SIG-M5 (cell line): ENCODE measurements at places on chromosomes 2 and 18.

DNA sequence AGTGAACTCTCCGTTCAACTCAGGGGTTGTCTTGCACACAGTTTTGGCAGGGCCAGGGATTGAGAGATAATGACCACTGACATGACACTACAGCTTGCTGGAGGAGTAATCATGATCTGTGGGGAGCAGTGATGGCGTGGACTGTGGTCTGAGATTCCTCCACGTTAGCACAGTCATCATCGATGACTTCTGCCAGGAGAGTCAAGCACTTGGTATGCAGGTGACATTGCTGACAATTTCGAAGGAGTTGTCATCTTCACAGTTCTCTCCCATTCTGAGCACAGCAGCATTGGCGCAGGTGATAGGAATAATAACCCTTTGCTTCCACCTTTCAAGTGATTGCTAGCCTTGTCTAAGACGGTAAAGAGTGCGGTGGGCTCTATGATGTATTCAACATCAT, 79.8 kb downstream of the SGPP2 start:
- DNase-seq: no peak

DNA sequence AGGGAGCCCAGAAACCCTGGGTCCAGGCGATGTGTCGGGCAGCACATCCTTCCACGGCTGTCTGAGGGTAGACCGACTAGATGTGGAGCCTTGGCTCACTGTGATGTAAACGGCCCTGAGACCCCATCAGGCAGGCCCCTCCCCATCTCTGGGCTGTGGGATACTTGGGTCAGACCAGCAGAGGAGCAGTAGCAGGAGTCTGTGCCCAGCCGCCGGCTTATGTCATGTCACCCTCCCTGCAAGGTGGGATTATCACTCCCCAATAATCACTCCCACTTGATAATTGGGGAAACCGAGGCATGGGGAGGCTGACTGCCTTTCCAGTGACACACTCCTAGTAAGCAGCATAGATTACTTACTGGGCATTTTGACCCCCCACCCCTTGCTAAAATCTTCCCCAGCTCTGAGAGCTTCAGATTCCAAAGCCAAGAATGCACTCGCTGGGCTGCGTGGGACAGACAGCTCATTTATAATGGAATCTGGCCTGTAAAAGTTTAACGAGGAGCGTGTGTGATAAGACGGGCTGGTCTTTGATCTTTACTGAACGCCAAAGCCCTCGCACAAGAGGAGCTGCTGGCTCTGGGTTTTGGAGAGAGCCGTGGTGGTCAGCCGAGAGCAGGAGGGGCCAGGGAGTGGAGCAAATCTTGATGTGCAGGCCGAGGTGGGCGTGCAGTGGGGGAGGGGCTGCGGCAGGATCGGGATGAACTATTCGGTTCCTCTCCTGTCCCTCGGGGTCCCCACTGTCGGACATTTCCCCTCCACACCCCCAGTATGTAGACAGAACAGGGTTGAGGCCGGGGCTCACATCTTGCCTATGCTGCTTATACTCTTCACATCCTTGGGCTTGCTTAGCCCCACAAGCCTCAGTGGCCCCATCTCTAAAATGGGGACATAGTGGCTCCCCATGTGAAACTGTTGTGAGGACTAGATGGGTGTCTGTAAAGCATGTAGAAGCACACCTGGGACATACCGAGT, 200.0 kb downstream of the GLI2 start:
- DNase-seq: no peak

DNA sequence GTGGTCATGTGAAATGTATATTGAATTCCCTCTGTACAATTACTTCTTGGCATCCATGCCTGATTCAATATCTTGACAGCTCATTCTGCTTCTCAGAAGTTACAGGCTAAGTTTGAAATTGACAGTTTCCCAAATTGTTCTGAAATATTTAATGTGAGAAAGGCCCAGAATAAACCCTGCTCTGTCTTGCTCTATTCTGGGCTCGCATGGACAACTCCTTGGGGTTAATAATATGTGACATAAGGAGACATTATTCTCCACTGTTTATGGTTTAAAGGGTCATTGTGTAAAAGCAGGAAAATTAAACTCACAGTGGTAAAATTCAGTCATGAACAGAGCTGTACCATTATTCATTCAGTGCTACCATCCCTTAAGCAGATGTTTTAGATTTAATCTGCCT, 160.7 kb upstream of the CNTNAP5 start:
- no peak for DNase-seq

GRCh38 chr2:160474319-160474645, 19.3 kb downstream of the RBMS1 start:
- DNase-seq: no peak

DNA sequence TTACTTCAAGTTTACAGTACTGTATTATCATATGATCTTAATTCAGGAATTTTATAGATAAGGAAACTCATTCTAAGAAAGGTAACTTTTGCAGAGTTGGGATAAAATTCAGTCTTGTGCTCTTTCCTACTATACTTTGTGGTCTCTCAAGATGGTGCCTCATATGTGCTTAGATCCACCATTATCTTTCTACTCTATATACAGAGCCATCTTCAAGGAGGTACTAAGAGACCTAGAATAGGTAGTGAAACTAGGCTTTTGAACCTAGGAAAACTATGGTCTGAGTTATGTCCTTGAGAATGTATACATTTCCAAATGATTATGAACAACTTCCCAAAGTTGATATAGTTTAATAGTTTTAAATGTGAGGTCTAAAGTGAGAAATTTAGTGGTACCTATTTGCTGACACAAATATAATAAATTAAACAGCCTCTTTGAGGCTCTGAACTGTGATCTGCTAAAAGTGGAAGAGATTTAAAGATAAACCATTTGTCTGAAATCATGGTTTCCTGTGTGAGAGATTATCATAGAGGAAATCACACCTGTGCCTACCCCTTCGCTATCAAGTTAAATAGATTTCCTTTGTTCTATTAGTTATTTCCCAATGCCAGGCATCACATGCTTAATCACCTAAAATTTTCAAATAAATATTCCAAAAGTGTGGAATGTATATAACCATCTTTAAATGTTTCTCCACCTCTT, 27.2 kb downstream of the ACAA2 start:
- DNase-seq: no peak

DNA sequence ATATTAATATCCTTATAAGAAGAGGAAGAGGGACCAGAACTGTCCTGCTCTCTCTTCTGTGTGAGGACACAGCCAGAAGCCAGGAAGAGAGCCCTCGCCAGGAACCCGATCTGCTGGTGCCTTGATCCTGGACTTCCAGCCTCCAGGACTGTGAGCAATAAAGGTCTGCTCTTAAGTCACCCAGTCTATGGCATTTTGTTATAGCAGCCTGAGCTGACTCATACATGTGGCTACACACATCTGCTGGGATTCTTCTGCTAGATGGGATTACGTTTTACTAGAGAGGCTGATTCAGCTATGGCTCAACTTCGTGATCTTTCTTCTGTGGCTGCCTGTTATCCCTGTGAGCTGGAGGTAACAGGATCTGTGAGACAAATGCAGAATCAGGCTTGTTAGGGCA, 29.6 kb downstream of the ARL4C start:
- DNase-seq: no peak

DNA sequence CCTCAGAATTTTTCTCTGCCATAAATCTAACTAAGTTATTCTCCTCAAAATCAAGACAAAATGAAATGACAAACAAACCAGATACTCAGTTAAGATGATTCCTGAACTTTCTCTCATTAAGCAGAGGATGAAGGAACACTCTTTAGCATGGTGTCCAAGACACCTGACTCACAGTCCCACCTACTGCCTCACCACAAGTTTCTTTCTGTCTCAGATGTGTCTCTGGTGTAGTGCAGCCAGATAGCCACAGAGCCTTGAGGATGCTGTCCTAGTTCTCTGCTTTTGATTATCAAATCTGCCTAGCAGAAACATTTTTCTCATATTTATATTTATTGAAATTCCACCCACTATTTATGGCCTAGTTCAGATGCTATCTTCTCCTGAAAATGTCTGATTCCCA, 103.6 kb upstream of the TMEM200C start:
- no peak for DNase-seq

DNA sequence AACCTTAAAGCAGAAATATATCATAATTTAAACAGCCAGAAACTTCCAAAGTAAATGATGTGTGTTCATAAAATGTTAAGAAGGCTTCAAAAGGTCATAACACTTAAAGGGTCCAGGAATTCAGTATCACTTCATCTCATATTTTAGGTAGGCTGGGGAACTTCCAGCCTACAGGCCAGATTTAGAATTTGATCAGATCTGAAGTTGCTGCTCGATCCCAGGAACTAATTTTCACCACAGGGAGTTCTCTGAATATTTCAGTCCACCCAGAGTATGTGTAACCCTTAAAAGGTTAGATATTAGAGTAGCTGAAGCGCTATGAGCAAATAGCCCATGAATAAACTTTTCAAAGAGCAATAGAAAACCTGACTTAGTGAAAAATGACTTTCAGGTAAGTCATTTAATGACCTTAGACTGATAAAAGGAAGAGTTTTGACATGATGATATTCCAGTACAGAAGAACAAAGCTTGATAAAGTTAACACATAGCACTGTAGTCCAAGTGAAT, 1.7 kb downstream of the WIPF1 start:
- no peak for DNase-seq

DNA sequence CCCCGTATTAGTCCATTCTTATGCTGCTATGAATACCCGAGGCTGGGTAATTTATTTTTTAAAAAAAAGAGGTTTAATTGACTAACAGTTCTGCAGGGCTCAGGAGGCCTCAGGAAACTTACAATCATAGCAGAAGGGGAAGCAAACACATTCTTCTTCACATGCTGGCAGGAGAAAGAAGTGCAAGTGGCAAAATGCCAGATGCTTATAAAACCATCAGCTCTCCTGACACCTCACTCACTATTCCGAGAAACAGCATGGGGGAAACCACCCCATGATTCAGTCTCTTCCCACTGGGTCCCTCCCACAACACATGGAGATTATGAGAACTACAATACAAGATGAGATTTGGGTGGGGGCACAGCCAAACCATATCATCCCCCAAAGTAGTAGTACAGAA, 2148.5 kb upstream of the PIK3C3 start:
- DNase-seq: no peak

GRCh38 chr2:21006423-21007128, 37.3 kb downstream of the APOB start:
- no peak for DNase-seq

- no peak for DNase-seq
Measured at GRCh38 chr2:212777020-212777491, 238.5 kb upstream of the ERBB4 start.

DNA sequence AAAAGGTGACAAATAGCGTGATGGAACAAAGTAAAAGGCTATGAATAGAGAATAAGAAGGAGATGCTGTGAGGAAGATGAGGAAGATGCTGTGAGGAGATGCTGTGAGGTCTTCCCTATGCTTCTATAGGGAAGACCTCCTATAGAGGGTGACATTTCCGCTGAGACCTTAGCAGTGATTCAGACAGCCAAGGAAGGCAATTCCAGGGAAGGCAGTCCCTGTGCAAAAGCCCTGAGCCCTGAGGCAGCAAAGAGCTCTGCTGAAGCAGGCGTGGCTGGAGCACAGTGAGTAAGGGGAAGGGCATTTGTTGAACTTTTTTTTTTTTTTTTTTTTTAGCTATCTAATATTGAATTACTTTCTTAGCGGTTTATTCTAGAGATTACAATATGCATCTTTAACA, 142.7 kb upstream of the FOSL2 start:
- DNase-seq: no peak

DNA sequence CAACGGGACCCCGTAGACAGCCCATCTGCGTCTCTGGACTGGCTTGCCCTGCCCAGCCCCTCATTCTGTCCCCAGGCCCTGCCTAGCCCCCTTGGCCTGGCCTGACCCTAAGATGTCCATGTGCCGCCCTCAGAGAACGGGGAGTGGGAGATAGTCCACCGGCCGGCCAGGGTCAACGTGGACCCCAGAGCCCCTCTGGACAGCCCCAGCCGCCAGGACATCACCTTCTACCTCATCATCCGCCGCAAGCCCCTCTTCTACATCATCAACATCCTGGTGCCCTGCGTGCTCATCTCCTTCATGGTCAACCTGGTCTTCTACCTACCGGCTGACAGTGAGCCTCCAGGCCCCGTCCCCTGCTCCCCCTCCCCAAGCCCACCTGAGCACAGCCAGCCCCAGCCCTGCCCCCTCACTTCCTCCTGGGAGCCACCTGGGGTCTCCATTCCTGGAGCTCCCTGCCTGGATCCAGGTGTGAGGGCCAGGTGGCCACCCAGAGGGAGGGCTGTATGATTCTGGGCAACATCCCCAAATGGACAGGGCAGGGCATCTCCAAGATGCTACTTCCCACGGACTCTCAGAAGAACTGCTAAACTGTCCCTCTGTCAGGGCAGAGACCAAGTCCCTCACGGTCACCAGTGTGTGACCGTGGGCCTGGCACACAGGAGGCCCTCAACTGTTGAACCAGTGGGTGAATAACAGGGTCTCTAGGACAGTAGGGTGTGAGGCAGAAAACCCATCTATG, 4.0 kb downstream of the CHRND start:
- DNase-seq: no peak

GRCh38 chr2:161119483-161119882, 40.7 kb upstream of the TANK start:
- no peak for DNase-seq

GRCh38 chr2:189798312-189799029, 14.2 kb downstream of the PMS1 start:
- peak; percentile 6 for DNase-seq

DNA sequence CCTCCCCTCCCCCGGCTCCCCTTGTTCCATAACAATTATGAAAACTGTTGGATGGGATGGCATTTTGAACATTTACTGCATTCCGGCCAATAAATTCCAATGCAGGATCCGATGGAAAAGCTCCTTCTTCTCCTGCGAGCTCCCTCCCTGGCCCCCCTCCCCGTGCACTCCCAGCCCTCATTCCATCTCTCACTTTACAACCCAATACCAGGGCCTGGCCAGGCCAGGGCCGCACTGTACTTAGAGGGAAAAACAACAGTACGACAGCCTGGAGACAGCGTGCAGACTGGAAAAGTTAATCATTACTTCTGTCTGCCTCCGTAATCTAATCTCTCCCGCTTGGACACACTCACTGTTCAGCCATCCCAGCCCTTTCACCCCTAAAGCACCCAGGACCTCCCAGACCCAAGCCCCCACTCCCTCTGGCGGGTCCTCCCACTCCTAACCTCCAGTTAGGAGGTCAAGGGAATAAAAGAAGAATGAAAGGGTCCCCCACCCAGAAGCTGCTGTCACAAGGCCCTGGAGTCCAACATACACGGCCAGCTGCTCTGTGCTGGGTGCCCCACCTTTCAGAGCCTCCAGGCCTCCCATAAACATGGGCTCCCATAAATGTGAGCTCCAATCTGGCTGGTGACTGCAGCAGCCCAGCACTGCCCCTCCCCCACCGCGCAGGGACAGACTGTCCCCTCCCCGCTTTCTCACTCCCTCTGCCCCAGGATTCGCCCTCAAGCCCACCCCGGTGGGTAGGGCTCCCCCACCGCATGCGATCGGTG, 20.6 kb downstream of the SMAD7 start:
- DNase-seq: no peak
